ENCODE measurements at places on chromosomes 3 and 15. TPM values are rescaled to one million over a fixed set of nuclear protein-coding genes. Genes with fewer than 3 reads are reported as not detected.
A peak's percentile ranks its signal among the peaks of the same experiment; 100 is the strongest.

GRCh38 chr3:52153389-52154096 is 680 bp downstream of the POC1A start:
- peak; percentile 33 for DNase-seq

DNA sequence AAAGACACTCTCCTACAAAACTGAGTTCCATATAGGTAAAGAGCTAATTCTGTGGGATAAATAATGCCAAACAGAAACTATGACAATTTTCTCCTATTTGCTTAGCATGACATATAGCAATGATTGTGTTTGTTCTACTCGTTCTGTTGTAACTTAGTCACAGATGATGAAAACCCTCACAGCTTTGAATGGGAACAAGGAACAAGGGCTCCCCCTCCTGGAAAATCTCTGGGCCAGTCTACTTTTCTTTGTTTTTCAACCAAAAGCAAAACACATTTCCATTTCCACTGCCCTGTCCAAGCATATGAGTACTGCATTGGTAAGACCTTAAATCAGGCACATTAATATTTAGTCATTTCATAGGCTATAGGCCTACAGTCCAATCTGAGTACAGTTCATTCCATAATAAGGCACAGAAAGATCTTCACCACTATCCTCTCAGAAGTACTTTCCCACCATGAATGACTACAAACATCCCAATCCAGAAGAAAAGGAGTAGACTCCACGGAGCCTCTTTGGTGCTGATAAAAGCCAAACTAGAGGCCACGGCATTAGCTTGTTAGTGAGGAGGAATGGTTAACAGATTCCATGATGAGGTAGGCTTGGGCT is 67.1 kb downstream of the ATP8B4 start:
- DNase-seq = peak; percentile 78

- DNase-seq = no peak
These were observed 210.0 kb downstream of the MYRIP start for GRCh38 chr3:40019376-40019775.

Gene NEK10
- 83.2 TPM for polyA plus RNA-seq

DNA sequence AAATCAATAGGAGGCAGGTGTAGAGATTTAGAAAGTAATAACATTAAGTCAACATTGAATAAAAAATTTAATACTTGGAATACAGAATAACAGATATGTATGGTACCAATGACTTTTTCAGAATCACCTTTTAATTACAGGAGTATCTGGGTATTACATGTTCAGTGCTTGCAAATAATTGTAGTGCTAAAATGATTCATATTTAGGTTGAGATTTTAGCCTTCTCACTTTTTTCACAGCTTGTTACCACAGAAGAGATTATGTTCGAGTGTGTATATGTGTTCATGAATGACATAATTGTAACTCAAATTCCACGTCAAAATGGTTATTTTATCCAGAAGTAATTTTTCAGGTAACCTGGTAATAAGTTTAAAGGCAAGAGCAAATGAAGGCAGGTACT is 187.9 kb upstream of the TBL1XR1 start:
- DNase-seq = no peak

DNA sequence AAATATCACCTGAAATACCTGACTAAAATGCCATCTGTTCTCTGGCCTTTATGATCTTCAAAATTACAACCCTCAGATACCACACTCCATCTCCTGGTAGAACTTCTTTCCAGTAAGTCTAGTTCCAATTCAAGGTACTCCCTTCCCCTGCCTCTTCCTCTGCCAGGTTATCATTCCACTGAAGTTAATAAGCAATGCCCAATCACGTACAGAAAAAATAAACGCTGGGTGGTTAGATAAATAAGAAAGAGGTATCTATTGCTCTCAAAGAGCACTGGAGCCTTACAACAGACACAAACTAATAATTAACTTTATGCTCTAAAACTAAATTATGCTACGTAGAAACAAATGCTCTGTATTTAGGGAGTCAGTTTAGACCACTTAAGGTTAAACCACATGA is 112.5 kb downstream of the MYO9A start:
- no peak for DNase-seq

DNA sequence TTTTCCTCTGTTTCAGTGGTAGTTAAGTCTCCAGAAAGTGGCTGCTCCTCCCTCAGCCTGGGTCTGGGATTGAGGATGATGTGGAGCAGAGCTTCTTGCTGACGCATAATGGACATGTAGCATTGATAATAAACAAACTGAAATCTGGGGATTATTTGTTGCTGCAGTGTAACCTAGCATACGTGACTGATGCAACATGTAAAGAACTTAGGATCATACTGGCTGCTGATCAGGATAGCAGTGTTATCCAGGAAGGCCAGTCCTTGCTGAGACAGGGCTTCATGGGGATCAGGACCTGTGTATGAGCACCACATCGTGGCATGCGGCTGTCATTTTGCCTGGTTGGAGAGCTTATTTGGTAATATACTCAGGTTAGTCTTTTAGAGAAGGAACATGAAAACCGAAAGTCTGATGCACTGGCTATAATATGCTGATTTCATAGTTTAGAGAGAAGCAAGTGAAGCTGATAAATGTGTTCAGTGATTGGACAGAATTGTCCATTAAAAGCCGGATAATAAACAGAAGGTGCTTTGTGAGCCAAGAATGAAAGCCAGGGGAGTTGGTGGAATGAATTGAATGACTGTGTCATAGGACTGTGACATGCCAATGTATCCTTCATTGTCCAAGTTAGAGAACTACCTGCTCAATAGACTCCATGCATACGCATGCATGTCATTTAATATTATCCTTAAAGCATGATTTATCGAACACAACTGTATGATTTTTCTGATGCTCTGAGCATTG is 4.1 kb downstream of the MINAR1 start:
- DNase-seq = no peak

GRCh38 chr3:5035692-5036391 is 56.6 kb downstream of the BHLHE40 start:
- no peak for DNase-seq

- no peak for DNase-seq
These were observed 21.5 kb downstream of the FAM43A start for GRCh38 chr3:194707147-194707540.
